T-helper 2 cell treated with Interferon-gamma antibody and Interleukin-4, amounts not matched to agents 5 μg/mL and 100 μg/mL, for 36 hours (primary cell): ENCODE measurements at places on chromosomes 13 and 19.

DNA sequence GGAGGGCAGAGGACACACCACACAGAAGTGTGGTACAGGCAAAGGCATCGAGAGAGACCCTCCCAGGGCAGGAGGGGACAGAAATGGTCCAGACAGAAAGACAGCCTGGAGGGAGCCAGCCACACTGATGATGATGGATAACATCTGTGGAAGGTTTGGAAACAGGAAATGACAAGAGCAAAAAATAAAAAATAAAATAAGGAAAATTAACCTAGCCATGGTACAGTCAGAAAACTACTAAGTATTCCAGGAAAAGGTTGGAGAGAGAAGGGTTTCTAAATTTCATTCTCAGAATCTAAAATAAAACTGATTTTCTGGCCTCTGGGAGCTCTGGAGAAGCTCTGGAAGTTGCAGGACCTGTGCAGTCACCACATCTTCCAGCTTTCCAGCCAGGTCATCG lies 115.2 kb upstream of the VSTM2B start:
- no peaks in the 10 kb centered on the region for H3K27me3 ChIP-seq
- no peak overlapping the region for H3K27ac ChIP-seq
- DNase-seq, result no peak
- H3K4me1 ChIP-seq, result no peaks in the 10 kb centered on the region
- H3K4me3 ChIP-seq, result no peak overlapping the region

GRCh38 chr19:4054441-4055208 lies 12.1 kb downstream of the ZBTB7A start:
- no peak overlapping the region for H3K27ac ChIP-seq
- H3K27me3 ChIP-seq, result no peaks in the 10 kb centered on the region
- H3K4me1 ChIP-seq, result peaks cover 13% of the 10 kb centered on the region
- no peak overlapping the region for H3K4me3 ChIP-seq
- H3K36me3 ChIP-seq, result peaks cover 39% of the 10 kb centered on the region
- no peak for DNase-seq

GRCh38 chr19:5075597-5075996 lies 106.7 kb downstream of the KDM4B start:
- H3K4me1 ChIP-seq, result no peaks in the 10 kb centered on the region
- no peak overlapping the region for H3K4me3 ChIP-seq
- H3K27ac ChIP-seq, result no peak overlapping the region

DNA sequence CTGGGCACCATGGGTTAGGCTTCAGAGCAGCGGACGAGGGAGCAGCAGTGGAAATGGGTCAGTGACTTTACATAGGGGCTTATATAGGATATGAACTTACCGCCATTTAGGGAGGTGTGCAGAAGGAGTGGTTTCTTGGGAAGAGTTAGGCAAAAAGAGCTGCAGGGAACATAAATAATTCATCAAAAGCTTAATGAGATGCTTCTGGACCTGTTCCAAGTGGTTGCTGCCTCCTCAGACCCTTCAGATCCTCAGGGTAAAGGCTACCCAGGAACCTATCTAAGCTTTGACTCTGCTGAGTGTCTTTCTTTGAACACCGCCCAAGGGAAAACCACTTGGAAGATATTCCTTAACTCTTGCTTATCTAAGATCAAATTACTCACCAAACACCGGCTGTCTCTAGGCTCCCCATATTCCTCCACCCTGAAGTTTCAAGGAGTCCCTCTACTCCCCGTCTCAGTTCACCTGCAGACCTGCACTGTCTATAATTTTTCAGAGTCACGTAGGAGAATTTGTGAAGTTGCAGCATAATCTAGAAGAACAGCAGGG lies at the start of gene IGFL4:
TSS of gene IGFL4 (minus strand) at position 51 of the 549 bp plus-strand sequence. CDS start at position 11, 40 bp downstream.
- peaks cover 22% of the 10 kb centered on the region for H3K27me3 ChIP-seq
- no peak within 1 kb of the TSS for H3K27ac ChIP-seq
- no peak for DNase-seq
- H3K4me3 ChIP-seq, result no peak within 1 kb of the TSS

DNA sequence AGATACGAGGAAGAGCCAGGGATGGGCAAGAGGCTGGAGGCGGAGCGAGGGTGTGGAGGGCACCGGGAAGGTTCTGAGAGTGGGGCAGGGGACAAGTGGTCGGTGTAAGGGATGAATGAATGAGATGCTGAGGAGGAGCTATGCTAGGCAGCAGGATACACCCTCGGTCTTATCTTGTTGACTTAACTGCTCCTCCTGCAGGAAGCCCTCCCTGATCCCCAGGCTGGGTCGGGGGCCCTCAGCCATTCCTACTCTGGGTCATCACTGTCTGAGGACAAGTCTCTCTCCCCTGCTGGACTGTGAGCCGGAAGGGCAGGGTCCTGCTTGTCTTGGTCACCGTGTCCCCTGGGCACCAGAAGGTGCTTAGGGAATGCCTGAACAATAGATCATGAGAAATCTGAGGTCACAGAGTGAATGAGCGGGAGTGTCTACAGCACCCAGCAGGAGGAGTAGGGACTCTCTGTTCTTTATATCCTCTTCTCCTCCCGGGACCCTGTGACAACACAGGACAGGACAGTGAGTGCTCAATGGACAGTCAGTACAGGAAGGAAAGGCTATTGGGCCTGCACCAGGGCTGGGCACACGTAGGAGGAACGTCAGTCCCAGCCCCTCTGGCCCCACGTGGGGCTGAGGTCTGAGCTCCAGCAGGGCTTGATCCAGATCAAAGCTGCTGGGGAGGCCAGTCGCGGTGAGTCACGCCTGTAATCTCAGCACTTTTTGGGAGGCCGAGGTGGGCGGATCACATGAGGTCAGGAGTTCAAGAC lies 6.5 kb downstream of the NKPD1 start:
- H3K4me1 ChIP-seq, result peaks cover 12% of the 10 kb centered on the region
- H3K27me3 ChIP-seq, result peaks cover 30% of the 10 kb centered on the region
- peak overlapping the region; percentile 42 for H3K4me3 ChIP-seq
- no peak overlapping the region for H3K27ac ChIP-seq
- H3K36me3 ChIP-seq, result peaks cover 4% of the 10 kb centered on the region

GRCh38 chr13:103031332-103031873 lies 34.8 kb downstream of the SLC10A2 start:
- H3K4me1 ChIP-seq, result no peaks in the 10 kb centered on the region
- no peaks in the 10 kb centered on the region for H3K36me3 ChIP-seq
- DNase-seq, result no peak
- H3K27me3 ChIP-seq, result no peaks in the 10 kb centered on the region
- H3K27ac ChIP-seq, result no peak overlapping the region

- H3K4me1 ChIP-seq, result peaks cover 2% of the 10 kb centered on the region
- H3K27me3 ChIP-seq, result no peaks in the 10 kb centered on the region
- DNase-seq, result peak; percentile 7
- no peak overlapping the region for H3K27ac ChIP-seq
- no peak overlapping the region for H3K4me3 ChIP-seq
- peaks cover 14% of the 10 kb centered on the region for H3K36me3 ChIP-seq
Observed at GRCh38 chr13:72839831-72840426, 58.0 kb downstream of the PIBF1 start.

DNA sequence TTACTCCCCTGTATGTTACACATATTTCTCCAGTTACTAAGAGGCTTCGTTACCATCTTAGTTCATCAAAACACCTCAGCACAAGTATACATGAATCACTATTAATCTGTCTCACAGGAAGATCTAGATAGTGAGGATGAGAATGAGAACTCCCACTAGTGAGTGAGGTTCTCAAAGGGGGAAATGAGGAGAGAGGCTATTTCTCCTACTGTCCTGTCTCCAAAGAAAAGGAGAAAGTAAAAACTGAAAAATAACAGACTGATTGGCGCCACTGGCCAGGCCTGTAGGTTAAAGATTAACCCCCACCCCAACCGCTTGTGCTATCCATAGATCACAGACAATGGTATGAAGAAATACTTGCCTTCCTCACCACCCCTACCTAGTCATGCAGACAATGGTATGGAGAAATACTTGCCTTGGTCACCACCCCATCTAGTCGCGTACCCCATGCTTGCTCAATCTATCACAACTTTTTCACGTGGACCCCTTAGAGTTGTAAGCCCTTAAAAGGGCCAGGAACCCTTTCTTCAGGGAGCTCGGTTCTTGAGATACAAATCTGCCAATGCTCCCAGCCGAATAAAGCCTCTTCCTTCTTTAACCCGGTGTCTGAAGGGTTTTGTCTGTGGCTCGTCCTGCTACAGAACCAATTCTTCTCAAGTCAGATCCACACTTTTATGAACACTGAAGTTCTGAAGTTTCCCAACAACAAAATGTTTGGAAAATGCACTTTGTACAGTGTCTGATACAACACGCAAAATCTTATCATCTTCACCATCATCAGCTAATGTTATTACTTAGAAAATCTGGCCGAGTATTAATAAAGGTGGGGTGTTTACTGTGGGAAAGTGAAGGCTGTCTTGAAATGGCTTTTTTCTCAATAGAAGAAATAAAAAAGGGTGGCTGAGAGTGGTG lies 598.1 kb downstream of the UQCRFS1 start:
- no peak overlapping the region for H3K4me3 ChIP-seq
- no peak for DNase-seq
- H3K27me3 ChIP-seq, result no peaks in the 10 kb centered on the region
- H3K27ac ChIP-seq, result no peak overlapping the region
- H3K36me3 ChIP-seq, result no peaks in the 10 kb centered on the region

GRCh38 chr13:109152941-109153340 lies 523.5 kb downstream of the MYO16 start:
- no peaks in the 10 kb centered on the region for H3K4me1 ChIP-seq
- H3K36me3 ChIP-seq, result no peaks in the 10 kb centered on the region
- no peak overlapping the region for H3K27ac ChIP-seq
- no peak overlapping the region for H3K4me3 ChIP-seq

DNA sequence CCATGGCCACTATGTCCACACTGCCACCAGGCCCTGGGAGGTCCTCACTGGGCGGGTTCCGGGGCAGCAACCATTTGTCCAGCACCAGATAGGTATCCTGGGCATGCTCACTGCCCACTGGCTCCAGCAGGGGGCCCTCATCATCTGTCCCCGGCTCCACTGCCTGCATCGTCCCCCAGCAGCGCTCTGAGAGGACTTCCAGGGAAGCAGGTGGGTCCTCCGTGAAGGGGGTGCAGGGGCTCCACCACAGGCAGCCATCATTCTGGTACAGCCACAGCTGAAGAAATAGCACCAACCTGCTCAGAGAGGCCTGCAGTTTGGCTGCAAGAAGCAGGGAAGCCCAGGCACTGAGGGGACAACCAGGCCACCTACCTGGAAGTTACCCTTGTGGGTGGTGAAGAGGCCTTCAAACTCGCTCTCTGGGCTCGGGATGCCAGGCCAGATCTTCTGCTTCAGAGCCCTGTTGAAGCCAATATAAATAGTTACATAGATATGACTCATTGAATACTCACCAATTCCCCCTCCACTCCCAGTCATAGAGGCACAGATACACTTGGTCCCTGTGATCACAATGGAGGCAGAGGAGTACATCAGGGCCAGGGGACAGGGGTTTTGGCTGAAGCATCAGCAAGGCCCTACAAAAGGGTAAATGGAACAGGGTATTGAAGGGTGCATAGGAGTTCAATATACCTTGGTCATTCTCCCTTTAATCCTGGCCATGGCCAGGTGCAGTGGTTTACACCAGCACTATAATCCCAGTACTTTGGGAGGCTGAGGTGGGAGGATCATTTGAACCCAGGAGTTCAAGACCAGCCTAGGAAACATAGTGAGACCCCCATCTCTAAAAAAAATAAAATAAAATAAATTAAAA lies 4.1 kb downstream of the SWSAP1 start:
- no peak for DNase-seq
- no peak overlapping the region for H3K4me3 ChIP-seq
- peaks cover 16% of the 10 kb centered on the region for H3K36me3 ChIP-seq
- H3K4me1 ChIP-seq, result peaks cover 38% of the 10 kb centered on the region

GRCh38 chr19:50465986-50466705 lies 10.2 kb upstream of the EMC10 start:
- H3K27ac ChIP-seq, result no peak overlapping the region
- H3K4me1 ChIP-seq, result peaks cover 6% of the 10 kb centered on the region
- DNase-seq, result no peak

GRCh38 chr13:104491916-104492315 lies 1425.7 kb upstream of the SLC10A2 start:
- no peak overlapping the region for H3K4me3 ChIP-seq
- H3K4me1 ChIP-seq, result no peaks in the 10 kb centered on the region
- H3K27me3 ChIP-seq, result no peaks in the 10 kb centered on the region

GRCh38 chr19:45118106-45118505 lies 25.1 kb downstream of the PPP1R37 start:
- no peaks in the 10 kb centered on the region for H3K36me3 ChIP-seq
- H3K27me3 ChIP-seq, result no peaks in the 10 kb centered on the region
- DNase-seq, result no peak
- H3K27ac ChIP-seq, result peak overlapping the region; percentile 74

GRCh38 chr19:55640577-55641425 lies at the start of gene ZNF580:
ZNF580 (plus strand) TSS chr19:55641002; CDS start chr19:55642509, 1,507 bp downstream.
- H3K4me3 ChIP-seq, result peak within 1 kb of the TSS; percentile 88
- DNase-seq, result peak; percentile 70
- peak within 1 kb of the TSS; percentile 88 for H3K27ac ChIP-seq

DNA sequence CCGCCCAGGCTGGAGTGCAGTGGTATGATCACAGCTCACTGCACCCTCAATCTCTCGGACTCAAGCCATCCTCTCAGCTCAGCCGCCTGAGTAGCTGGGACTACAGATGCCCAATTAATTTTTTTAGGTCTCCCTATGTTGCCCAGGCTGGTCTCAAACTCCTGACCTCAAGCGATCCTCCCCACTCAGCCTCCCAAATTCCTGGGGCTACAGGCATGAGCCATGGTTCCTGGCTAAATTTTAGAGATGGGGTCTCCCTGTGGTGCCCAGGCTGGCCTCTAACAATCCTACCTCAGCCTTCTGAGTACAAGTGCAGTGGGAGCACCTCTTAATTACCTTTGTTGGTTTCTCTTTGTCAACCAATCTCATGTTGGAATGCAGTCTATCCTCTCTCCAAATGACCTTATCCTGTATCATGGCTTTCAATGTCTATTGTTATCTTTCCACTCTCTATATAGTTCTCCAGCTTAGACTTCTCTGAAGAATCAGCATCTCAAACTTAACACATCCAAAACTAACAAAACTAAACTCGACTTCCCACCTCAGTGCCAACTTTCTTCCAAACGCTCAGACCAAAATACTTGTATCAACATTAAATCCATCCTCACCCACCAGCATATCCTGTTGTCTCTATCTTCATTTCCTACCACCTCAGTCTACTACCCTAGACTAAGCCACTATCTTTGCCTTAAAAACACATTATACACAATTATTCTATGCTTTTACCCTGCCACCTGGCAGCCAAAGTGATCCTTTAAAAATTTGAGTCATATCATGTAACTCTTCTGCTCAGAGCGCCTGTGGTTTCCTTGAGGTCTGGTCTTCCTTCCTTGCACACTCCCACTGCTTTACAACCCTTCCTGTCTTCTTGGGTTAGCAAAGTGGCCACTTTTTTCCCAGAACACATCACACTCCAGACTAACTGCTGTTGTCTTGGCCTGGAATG lies 6.7 kb downstream of the TPT1 start:
- no peaks in the 10 kb centered on the region for H3K27me3 ChIP-seq
- peak overlapping the region; percentile 72 for H3K4me3 ChIP-seq
- peak; percentile 47 for DNase-seq
- H3K27ac ChIP-seq, result peak overlapping the region; percentile 78

- peak overlapping the region; percentile 1 for H3K4me3 ChIP-seq
- H3K36me3 ChIP-seq, result no peaks in the 10 kb centered on the region
- no peak for DNase-seq
- peaks cover 61% of the 10 kb centered on the region for H3K27me3 ChIP-seq
- peaks cover 9% of the 10 kb centered on the region for H3K4me1 ChIP-seq
- H3K27ac ChIP-seq, result no peak overlapping the region
Observed at GRCh38 chr19:55441319-55441691, 1.8 kb downstream of the SHISA7 start.
